Right renal pelvis (tissue), 4 donors: ENCODE measurements at places on chromosomes 13 and 19.

DNA sequence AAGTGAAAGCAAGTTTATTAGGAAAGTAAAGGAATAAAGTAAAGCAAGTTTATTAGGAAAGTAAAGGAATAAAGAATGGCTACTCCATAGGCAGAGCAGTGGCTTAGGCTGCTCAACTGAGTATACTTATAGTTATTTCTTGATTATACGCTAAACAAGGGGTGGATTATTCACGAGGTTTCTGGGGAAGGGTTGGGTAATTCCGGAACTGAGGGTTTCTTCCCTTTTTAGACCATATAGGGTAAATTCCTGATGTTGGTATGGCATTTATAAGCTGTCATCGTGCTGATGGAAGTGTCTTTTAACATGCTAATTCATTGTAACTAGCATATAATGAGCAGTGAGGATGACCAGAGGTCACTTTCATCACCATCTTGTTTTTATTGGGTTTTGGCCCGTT, 194.3 kb downstream of the DLEU7 start:
- DNase-seq = no peak

- DNase-seq = no peak
Measured at GRCh38 chr13:111505175-111505777, 184.8 kb downstream of the TEX29 start.

- DNase-seq = no peak
Measured at GRCh38 chr19:17719730-17720400, 585 bp downstream of the MAP1S start.

GRCh38 chr19:33064792-33065550, at the start of gene RHPN2:
RHPN2 (minus strand) TSS chr19:33064888; CDS start chr19:33064852, 36 bp downstream.
- peak; percentile 55 for DNase-seq

- peak; percentile 44 for DNase-seq
Measured at GRCh38 chr13:105463011-105463501, 1072.4 kb downstream of the EFNB2 start.

DNA sequence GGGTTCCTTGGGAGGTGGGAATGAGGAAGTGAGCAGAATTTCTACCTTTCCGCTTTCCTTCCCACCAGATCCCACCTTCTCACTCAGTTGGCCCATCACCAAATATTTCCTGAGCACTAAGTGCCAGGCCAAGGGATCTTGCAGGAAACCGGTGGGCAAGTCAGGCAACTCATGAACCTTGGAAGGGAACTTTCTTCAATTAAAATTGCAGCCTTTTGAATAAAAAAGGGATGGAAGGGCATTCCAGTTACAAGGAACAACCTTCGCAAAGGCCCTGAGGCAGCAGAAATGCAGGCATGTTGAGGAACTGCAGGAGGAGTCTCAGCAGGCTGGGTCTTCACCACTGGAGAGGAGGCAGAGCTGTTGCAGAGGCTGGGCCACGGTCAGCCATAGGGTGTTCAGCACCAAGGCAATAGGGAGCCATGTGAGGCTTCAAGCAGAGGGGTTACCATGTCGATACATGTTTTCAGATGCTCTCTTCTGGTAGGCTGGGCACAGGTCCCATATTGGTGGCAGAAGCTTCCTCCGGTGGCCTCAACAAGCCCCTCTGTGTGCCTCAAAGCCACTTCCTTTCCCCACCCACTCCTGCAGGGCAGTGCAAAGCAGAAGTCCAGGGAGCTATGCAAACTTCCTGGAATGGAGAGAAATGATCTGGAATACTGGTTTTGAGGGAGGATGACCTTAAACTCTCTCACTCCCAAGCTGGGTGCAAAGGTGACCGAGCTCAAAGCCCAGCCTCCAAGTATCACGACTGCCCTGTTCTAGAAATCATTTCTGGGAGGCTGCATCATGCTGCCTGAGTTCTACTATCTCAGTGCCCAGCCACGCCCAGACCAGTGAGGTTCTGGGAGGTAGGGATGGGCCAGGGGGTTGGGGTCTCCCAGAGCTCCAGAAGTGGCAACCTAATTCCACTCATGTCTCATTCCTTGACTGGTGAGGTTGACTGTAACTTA, at the start of gene FUT6:
Gene FUT6 (minus strand): TSS at position 638 of the 953 bp plus-strand sequence. CDS start 7,135 bp downstream, outside the sequence.
- DNase-seq = no peak

DNA sequence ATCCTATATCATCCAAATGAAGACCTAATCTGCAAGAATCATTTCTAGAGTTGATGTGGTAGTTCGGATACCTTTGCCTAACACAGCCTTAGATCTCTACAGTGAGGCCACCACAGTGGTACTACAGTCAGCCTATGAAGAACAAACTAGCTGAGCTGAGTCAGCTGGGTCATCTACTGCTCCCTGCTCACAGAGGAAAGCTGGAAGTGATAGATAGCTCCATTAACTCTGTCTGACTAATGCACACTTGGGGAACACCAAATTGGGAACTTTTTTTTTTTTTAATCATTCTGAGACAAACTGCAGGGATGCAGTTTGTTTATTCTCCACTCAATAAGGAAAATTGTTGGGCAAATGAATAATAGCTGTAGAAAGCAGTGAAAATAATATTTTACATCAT, 1160.6 kb downstream of the PCDH9 start:
- no peak for DNase-seq

- no peak for DNase-seq
Measured at GRCh38 chr19:3687393-3687773, 12.9 kb downstream of the PIP5K1C start.

DNA sequence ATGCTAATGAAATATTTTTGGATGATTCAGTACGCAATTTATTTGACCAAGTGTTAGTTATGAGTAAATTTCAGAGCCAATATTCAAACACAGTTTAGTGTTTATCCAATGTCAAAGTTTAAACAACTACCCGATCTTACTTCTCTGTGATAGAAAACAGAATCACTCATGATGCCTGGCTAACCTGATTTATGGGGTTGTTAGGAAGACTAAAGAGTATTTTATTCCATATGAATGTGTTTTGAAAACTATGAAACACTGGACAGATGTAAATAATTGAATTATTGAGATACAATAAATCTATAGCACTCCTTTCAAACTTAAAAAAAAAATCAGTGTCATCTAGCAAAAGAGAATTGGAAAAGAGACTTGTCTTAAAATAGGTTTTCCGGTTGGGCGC, 1181.8 kb downstream of the EFNB2 start:
- DNase-seq = no peak

- no peak for DNase-seq
Measured at GRCh38 chr13:77696006-77696878, 1.2 kb upstream of the SLAIN1 start.

DNA sequence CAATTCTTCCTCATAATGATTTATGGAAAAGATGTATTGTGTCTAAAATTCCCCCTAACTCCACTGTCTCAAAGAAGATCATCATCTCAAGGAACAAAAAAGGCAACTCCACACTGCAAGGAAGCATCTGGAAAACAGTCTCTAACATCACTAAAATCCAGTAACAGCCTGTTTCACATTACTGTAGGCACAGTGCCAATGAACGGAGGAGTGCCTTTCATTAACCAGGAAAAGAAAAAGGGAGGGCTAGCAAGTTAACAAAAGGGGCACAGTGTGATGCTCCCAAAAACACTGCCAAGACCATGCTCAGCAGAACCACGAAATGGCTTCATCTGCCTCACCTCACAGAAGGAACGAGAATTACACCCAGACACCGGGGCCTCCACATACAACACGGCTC, 8.5 kb downstream of the TMTC4 start:
- no peak for DNase-seq

DNA sequence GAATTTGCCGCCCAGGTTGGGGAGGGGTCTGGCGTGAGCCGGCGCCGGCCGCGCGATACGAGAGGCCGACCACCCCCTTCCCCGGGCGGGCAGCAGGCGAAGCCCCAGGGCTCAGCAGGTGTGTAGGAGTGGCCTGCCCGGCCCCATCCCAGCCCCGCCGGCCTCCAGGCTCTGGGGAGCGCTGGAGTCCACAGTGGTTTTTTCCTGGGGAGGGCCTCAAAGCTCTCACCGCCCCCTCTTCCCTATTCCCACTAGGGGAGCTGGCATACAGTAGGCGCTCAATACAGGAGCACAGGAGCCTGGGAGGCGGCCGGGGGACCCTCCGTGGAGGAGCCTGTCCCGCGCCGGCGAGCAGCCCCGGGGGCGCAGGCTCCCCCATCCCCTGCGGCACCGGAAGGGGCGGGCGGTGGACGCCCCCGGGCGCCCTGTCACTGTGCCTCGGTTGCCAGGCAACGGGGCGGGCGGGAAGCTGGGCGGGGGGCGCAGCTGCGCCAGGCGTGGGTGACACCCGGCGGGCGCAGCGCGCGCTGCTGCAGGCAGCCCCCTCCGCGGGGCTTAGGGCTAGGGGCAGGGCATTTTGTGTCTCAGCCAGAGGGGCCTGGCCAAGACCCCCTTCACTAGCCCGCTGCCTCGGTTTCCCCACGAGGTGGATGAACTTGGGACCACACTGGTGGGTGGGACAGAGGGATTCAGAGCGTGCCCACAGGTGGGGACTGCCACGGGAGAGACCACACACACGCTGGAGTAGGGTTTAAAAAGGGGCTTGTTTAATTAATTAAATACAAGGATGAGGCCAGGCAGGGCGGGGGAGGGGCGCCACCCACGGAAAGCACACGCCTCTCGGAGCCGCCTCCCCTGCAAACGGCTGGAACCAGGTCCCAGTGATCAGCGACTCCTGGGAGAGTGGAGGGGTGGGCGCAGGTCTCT, 3.6 kb upstream of the REXO1 start:
- no peak for DNase-seq

- no peak for DNase-seq
Measured at GRCh38 chr19:39212375-39212742, 8.3 kb upstream of the SYCN start.
